NCI-H2029 (cell line): ENCODE measurements at places on chromosomes 5 and 9.

GRCh38 chr5:76807296-76807695 lies 11.5 kb upstream of the F2RL1 start:
- no peak for DNase-seq

DNA sequence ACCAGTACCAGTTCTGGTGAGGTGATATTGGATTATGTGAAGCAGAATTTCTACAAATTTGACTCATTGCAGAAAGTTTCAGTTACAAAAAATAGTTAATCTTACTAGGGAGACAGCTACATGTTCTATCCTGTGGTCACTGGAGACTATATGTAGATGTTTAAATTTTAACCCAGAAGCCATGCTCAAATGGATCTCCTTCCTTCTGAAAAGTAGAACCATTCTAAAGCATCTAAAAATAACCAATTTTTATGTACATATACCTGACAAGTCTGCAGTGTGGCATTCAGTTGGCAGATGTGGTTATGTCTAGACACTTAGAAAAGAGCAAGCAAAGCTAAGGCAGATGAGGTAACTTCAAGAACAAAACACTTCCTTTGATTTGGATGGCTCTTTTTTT lies 65.5 kb upstream of the POU4F3 start:
- no peak for DNase-seq

GRCh38 chr5:31502506-31502905 lies 29.4 kb downstream of the DROSHA start:
- no peak for DNase-seq

DNA sequence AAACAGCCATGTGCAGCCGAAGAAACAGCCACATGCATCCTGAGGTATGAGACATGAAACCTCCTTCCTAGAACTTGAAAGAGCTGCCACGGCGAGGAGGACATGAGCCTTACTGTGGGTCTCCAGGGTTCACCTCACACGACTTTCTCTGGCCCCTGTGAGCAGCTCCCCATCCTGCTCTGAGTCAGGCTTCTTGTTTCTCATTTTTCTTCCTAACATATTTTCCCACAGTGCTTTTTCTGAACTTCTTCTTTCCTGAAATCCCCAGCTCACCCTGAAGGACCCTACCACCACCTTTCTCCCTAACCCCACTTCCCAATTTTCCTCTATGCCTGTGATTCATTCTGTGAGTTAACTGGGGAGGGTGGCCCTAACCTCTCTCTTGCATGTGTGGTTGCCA lies 33.7 kb upstream of the ADRB2 start:
- no peak for DNase-seq

- DNase-seq: no peak
These were observed 231.0 kb upstream of the GRAMD2B start for GRCh38 chr5:126192226-126192625.

- DNase-seq: no peak
These were observed 135.9 kb downstream of the GABRB2 start for GRCh38 chr5:161410640-161411039.

DNA sequence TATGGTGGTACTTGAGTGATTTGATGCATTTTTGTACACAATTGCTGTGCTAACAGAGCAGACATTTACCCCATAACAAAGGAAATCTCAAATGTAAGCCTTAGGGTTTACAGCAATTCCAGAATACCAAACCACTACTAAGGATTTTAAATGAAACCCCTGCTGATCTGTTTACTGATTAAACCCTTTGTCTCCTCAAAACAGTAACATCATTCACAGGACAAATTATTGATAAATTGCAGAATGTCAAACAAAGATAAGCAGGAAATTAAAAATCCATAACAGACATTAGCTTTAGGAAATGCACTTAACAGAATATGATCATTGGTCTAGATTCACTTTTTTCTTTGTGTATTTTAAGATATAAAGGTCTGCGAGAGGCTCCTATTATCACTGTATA lies 1016.4 kb upstream of the DMAC1 start:
- DNase-seq: no peak

GRCh38 chr5:149452007-149452664 lies 73.0 kb upstream of the IL17B start:
- no peak for DNase-seq

DNA sequence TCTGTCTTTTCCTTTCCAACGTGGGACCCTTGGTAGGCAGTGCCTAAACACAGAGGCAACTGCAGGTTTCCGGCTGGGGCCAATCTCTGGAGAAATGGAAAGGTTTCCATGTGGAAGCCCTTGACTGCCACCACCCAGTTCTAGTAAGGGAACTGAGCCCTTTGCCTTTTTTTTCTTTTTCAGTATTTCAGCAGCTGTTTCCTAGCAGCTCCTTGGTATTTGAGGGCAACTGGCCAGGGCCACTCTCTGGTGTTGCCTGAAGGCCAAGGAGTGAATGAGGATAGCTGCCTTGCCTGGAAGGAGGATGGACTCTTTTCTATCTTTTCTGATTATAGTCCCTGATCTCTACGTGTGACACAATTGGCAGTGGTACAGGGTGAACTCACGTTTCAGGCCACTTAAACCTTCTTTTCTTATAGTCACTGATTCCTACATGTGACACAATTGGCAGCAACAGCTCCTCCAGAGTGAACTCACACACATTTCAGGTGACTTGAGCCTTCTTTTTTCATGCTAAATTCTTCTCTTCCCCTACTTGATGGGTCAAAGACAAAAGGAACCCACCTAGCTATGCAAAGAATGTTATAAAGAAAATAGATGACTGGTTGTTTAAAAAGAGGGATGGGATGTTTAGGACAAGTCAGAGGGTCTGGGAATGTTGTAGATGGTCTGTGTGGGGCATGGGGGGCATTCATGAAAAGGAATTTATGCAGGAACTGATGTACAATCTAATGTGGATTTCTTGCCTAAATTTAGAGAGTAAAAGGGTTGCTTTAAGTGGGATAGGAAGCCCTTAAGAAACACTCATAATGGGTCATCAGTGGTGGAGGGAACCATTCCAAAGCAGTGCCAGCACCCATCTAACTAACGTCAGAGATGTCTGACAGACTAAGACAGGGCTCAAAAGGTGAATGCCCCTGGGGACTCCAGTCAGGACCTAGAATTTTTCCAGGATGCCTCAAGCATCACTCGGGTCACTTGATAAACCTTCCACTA lies 190.1 kb downstream of the TMEM232 start:
- DNase-seq: no peak

GRCh38 chr5:78841767-78842166 lies 143.3 kb downstream of the ARSB start:
- DNase-seq: no peak

GRCh38 chr9:1271367-1271766 lies 221.2 kb downstream of the DMRT2 start:
- no peak for DNase-seq

DNA sequence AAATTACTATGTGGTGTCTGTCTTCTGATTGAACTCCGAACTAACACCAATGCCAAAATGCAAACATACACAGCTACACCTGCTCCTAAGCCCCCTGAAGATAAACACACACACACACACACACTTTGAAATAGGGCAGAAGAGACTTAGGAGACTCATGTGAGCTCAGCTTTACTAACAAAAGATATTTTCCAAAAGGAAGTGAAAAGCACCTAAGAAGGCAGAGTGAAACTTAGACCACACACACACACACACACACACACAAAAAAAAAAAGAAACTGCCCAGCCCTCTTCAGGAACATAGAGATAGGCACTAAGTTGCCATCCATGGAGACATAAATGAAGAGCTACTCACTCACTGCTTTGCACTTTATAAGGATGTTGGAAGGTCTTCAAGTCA lies 45.2 kb upstream of the APC start:
- DNase-seq: no peak

GRCh38 chr5:114054594-114054993 lies 307.3 kb upstream of the KCNN2 start:
- no peak for DNase-seq

GRCh38 chr5:176593273-176593869 lies 16.6 kb downstream of the GPRIN1 start:
- no peak for DNase-seq

DNA sequence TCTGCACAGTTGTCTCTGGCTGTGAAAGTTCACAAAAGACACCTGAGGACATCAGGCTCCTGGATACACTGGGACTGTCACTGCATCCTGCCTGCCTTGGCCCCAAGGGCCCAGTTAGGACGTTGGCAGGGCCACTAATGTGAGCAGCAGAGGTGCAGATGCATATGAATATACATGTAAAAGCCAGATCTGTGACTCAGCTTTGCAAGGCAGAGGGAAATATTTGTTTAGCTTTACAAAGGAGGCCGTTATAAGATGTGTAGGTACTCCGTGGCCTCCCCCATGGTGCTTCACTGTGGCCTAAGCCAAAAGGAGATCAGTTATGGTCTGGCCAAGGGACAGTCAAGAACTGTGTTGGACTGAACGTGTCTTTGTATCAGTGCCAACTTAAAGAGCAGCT lies 4.1 kb upstream of the C1QTNF3 start:
- DNase-seq: peak; percentile 20

DNA sequence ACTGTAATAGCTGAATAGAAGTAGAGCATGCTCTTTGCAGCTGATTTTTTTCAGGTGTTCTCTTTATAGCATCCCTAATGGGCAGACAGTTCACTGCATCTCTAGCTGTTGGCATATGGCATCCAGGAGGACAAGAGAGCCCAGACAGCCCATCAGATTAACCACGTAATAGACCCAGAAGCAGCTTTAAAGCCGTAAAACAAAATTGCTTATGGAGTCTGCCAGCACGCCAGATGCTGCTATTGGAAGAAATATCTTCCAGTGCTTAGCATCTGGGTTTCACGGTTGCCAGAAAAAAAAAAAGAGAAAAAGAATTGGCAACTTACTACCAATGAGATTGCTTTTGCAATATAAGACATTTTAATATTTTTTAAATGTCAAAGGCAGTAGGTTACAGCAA lies 869.4 kb upstream of the NUDT12 start:
- no peak for DNase-seq

DNA sequence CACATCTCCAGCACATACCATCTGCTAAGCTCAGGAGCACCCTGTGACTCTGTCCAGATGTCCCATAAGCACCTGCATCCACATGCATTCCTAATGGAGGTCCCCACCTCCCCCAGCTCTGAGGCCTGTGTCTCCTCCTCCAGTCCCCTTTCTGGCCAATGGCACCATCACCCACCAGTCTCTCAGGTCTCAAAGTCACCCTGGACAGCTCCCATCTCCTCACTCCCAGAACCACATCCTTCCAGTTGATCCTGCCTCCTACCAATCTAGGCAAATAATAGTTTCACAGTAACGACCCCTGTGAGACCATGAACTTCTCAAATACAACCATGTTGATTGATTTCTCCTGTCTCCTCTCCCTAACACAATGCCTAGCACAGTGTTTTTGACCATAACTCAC lies 40.1 kb downstream of the GGTA1 start:
- DNase-seq: no peak

- DNase-seq: no peak
These were observed 226.0 kb downstream of the SNX18 start for GRCh38 chr5:54743581-54743980.

DNA sequence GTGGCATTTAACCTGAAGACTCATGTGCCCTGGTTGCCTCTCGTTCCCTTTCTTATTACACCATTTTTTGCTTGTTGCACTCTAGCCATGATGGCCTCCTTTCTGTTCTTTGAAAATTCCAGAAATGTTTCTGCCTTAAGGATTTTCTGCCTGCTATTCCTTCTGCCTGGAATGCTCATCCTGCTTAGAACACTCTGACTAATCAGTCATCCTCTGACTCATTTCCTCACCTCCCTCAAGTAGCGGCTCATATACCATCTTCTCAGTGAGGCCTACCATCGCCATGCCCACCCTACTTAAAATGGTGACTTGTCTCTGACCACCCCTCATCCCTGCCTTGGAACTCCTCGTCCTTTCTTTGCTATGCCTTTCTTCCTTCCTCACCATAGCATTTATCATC lies 68.8 kb downstream of the KIF4B start:
- DNase-seq: no peak

GRCh38 chr5:369151-369868 lies 47.8 kb downstream of the AHRR start:
- no peak for DNase-seq

GRCh38 chr5:175689147-175689991 lies 31.5 kb downstream of the HRH2 start:
- DNase-seq: no peak

DNA sequence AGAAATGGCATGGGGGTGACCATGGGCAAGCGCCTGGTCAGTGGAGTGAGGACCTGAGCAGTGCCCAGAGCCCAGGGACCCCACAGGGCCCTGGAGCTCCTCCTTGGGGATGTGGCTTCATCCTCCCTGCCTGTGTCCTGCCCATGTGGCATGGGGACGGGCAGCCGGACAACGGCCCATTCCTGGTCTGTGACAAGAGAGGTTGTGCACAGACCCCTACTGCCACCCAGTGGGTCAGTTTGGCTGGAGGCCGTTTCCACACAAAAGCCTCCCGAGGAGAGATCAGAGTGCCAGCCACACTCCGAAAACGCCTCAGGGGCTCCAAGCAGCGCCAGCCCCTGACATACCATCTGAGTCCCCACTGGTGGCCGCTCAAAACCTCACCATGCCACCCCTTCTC lies 19.8 kb downstream of the SLC6A18 start:
- DNase-seq: no peak

DNA sequence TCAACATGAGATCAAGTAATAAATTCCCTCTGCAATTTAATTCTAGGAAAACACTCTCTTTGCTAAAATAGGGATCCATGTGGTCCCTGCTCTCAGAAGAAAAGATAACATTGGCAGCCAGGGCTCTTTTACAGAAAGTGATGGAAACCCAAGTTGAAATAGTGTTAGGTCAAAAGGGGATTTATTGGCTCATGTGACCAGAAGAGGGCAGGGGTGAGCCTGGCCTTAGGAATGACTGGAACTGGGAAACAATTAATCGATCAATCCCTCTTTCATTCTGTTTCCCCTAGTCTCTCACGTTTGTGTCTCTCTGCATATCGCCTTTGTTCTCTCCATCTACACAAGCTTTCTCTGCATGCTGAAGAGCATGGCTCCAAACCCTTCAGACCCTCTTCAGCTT lies 58.3 kb upstream of the ALDH1B1 start:
- no peak for DNase-seq

DNA sequence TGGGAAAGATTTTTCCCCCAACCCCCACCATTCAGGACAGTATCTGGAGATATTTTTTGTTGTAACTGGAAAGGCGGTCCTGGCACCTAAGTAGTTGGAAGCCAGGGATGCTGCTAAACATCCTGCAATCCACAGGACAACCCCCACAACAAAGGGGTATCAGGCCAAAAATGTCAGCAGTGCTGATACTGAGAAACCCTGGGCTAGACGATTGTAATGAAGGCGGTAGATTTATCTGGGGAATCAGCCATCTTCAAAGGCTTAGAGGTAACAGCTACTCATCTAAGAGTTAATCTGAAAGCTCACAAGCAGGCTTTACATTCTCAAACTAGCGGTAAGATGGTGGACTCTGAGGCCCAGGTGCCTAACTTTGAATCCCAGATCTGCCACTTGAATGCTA lies 59.0 kb upstream of the NMUR2 start:
- DNase-seq: no peak

- DNase-seq: no peak
These were observed 28.0 kb upstream of the ADAM19 start for GRCh38 chr5:157603333-157604190.

DNA sequence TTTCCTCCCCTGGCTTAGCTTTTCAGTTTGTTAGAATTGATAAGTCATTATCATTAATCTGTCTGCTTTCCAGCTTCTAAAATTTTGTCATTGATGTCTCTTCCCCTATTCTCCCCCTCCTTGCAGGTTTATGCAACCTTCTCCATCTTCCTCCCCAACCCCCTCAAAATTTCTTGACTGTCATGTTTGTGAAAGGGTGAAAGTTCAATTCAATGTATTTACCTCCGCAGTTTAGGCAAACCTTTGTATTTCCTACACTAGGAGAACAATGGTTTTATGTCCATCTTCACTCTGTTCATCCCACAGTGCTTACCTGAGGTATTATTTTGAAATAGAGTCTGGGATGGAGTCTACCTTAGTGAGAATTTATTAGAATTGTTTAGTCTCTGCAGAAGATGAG lies 117.9 kb downstream of the ALDH1A1 start:
- no peak for DNase-seq
